Activated CD4-positive, CD25-positive, alpha-beta regulatory T cell (primary cell): ENCODE measurements at places on chromosomes 3 and 15.

DNA sequence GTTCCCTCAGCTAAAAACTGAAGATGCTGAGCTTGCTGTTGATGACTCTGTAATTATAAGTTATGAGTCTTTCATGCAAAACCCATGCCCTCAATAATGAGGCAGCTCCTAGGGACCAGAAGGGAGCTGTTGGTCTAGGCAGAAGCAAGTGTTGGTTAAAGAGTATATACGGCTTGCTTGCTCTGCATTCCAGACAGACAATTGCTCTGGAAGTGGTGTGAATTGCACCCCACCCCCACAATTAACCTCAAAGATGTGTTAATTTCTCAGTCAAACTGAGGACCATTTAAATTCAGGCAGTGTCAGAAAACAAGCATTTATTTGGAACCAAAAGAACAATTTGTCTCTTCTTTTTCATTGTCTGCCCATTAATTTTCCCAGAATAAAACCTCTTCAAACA is 163.5 kb upstream of the EOMES start:
- DNase-seq: no peak

GRCh38 chr15:72375501-72375845 is 341 bp downstream of the HEXA start:
- peak; percentile 50 for DNase-seq

- DNase-seq: no peak
Measured at GRCh38 chr3:100030346-100030745, 84.0 kb downstream of the FILIP1L start.

DNA sequence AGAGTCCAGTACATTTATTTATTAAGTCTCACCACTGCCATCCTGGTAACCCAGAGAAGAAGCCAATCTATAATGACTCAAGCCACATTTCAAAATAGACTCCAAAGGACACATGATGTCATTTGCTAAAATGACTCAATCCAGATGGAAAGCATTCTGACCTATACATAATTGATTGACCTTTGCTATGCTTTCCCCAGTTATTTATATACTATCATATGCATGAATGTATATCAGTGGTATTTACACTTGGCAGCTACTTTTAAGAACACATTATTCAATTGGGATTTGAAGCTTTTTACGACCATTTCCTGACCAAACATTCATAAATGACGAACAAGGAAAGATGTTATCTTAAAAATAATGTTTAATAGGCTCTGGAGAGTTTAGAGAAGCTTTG is 297.2 kb downstream of the FHIT start:
- DNase-seq: no peak

DNA sequence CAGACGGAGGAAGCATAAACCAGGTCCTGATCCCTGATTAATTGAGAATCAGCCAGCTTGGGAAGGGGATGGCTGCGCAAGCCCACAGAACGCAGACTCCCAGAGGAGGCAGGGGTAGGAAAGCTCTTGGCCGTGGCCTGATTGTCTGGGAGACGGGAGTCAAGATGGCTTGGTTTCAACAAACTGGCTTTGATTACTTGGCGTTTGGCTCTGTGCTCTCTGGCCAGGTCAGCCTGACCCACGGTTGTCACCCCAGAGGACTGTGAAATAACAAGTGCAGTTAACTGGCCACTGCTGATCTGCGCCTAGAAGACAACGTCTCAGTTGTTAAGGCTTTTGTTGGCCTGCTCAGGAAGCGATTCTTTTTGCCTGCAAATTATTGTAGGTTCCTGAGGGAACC is 387.0 kb upstream of the PROK2 start:
- DNase-seq: no peak

DNA sequence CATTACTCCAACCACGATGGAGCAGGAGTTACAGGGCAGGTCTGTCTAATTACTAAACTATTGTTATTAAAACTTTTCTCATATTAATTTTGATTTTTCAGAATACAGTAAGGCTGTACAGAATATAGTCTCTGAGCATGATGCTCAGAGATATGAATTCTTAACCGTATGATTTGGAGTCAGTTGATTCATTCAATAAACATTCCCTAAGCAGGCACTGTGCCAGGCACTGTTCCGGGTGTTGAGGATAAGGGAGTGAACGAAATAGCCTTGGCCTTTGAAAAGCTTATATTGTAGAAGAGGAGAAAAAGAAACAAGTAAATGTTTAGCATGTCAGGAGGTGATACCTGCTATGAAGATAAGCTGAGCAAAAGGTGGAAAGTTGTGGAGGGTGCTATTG is 187.3 kb downstream of the KCNAB1 start:
- DNase-seq: no peak

GRCh38 chr3:196111939-196112386 is 30.1 kb upstream of the TFRC start:
- DNase-seq: no peak

DNA sequence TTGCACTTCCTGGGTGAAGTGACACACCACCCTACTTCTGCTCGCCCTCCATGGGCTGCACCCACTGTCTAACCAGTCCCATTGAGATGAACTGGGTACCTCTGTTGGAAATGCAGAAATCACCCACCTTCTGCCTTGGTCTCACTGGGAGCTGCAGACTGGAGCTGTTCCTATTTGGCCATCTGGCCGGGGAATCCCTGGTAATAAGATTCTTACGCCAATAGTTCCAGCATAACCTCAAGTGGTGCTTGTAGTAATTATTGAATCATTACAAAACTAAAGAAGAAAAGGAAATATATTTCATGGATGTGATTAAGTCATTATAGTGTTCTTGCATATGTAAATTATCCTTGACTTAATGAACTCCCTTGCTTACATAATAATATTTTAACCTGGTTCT is 841.9 kb downstream of the CADM2 start:
- DNase-seq: no peak

DNA sequence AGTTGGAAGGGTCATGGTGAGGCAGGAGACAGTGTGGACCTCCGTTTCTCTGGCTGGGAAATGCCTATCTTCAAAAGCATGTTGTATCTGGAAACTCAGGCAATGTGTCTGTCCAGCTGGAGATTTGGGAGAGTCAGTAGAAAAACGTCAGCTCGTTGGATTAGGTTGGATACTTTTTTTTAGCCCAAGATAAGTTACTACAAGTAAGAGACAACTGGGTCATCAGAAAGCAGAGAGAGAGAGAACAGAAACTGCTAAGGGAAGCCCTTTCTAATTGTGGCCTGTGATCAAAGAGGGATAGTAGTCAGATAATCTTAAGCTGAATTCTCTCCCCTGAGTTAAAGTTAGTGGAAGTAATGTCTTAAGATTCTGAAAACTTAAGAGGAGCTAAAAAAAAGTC is 78.9 kb upstream of the ZNF280D start:
- DNase-seq: no peak

DNA sequence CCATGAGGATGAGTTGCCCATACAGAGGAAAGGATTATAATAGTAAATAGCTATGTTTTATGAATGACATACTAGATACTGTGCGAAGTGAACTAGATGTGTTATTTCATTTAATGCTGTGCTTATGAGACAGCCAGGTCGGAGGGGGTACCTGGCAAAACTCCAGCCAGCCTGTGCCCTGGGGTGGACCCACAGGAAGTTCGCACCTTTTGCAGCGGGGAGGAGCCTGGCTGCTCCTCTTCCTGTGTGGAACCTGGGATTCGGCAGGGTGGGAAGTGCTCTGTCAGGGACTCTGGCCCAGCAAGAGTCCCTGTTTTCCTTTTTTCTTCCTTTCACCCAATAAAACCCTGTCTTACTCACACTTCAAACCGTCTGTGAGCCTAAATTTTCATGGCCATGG is 452.2 kb downstream of the IL5RA start:
- no peak for DNase-seq

DNA sequence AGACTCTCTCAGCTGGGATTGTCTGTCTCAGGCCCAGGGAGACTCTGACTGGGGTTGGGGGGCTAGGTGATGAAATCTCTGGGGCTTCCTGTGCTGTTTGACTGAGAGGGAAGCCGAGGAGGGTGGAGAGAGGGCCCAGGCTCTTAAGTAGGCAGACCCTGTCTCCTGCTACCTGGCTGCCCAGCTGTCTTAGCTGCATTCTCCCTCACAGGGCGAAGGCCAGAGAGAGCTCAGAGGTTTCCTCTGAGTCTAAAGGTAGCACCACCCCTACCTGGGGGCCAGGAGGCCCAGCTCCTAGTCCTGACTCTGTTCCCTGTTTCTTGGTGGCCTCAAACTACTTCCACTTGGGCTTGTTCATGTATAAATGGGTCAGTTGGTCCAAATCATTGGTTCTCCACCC is 24.4 kb downstream of the SMAD6 start:
- DNase-seq: no peak

- DNase-seq: no peak
Measured at GRCh38 chr3:154559623-154560022, 129.6 kb upstream of the GPR149 start.

GRCh38 chr3:13839253-13839652 is 40.6 kb downstream of the WNT7A start:
- no peak for DNase-seq

DNA sequence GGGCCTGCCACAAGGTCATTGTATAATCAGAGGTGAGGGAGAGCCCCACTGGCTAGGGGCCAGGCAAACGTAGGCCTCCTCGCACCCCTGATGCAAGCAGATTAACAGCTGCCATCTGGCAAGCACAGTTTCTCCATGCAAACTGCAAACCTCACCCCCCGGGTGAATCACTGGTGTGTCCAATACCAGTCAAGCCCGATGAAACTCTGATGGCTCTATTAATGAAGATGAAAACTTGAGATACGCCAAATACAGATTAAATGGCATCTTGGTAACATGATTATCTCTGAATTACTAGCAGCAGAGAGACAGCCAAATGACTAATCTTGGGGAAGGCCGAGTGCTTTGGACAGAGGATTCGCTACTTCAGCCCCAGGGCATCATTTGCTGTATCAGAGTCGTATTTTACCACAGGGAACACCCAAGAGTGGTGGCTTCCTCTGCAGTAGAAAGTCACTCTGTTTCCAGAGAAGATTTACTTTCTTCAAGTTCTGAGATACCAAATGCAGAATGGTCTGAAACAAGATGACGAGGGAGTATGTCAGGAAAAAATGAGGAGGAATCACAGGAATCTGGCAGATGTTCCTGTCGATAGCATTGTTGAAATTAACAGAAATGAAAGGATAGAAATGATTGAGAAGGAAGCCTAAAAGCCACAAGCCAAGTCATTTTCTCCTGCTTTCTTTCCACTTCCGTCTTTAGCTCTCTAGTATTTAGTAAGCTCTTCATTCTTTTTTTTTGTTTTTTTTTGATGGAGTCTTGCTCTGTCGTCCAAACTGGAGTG is 96.2 kb upstream of the NR2F2 start:
- no peak for DNase-seq

GRCh38 chr15:94265009-94265408 is 33.6 kb downstream of the MCTP2 start:
- DNase-seq: no peak

GRCh38 chr15:68379058-68379758 is 52.8 kb downstream of the ITGA11 start:
- DNase-seq: no peak

GRCh38 chr3:148856384-148856783 is 8.7 kb upstream of the CPA3 start:
- no peak for DNase-seq

DNA sequence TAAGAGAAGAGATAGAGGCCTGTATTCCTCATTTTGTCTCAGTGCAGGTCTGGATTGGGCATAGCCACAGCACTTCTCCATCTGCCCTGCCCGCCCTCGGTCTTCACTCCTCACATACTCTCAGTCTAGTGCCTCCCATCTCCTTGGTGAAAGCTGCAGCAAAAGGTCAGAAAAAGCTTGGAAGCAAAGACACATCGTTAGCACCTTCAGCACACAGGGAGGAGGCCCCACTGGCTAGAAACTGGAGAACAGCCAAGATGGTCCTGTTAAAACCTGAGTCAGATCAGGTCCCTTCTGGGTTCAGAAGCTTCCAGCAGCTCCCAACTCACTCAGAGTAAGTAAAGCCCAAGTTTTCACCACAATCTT is 1.6 kb upstream of the KLF15 start:
- DNase-seq: no peak

DNA sequence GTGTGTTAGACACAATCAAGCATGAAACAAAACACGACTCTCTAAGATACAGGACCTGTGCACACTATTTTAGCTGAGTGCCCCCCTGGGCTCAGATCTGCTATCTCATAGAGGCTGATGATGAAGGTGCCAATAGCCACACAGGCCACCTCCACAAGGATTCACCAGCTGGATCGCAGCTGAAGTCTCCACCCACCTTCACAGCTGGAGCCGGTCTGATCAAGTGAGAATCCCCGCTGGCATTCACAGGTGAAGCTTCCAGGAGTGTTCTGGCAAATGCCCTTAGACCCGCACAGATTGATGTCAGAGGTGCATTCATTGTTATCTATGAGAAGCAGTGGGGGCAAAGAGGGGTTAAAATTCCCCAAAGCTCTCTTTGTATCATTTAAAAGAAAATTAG is 90.1 kb downstream of the DUT start:
- DNase-seq: no peak

DNA sequence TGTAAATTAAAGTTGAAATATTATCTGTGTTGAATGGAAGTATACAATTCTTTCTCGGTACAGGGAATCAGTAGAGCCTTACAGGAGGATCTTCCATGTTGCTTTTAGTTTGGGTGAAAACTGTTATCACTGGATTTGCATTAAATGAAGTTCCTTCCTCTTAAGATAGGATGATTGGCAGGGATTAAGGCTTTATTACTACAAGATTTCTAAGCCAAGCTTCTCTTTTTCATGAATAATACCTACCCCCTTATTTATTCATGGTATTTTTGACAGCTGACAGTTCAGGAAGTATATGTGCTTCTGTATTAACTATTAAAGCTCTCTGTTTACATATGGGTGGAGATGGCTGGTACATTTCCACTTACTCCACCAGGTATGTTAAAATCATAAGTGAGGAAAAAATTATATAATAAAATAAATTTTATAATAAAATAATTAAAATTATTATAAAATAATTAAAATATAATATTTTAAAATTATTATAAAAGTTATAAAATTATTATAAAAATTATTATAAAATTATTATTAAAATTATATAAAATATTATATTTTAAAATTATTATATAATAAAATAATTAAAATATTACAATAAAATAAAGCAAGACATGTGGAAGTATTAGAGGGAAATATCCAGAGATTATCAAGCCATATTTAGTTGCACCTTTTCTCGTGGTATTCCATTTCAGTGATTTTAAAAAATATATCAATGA is 332.9 kb downstream of the ROBO2 start:
- DNase-seq: no peak

DNA sequence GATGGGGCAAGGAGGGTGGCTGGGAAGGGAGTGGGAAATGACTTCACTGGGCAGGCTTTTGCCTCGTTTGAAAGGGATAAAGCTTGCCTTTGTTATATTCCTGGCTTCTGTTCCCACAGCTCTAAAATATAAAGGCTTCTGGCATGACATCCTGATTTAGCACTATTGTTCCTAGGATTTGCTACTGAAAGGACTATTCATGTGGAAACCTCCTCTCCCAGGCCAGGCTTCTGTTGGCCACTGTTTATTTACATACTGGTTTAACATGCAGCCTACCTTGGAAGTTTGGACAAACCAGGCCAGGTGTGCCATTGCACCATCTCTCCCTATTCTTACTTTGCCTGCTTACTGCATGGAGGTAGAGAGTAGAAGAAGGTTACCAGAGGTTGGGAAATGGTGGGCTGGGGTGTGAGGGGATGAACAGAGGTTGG is 2.4 kb upstream of the LMCD1 start:
- DNase-seq: no peak

- DNase-seq: no peak
Measured at GRCh38 chr3:23044463-23044862, 158.7 kb upstream of the UBE2E2 start.
